Stimulated activated CD8-positive, alpha-beta memory T cell treated with anti-CD3 and anti-CD28 coated beads, Interleukin-12 subunit alpha, Interleukin-12 subunit beta, amount 100 ng/mL, for 1 hour (primary cell): ENCODE measurements at places on chromosomes 16 and 17.

DNA sequence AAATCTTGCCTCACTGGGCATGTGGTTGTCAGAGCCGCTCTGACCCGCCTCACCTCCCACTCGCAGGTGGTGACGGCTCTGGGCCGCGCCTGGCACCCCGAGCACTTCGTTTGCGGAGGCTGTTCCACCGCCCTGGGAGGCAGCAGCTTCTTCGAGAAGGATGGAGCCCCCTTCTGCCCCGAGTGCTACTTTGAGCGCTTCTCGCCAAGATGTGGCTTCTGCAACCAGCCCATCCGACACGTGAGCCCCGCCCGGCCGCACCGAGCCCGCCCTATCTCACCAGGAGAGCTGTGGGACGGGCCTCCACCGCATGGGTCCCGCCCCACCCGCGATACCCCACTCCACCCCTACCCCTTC lies 4.0 kb downstream of the TGFB1I1 start:
- DNase-seq: no peak

DNA sequence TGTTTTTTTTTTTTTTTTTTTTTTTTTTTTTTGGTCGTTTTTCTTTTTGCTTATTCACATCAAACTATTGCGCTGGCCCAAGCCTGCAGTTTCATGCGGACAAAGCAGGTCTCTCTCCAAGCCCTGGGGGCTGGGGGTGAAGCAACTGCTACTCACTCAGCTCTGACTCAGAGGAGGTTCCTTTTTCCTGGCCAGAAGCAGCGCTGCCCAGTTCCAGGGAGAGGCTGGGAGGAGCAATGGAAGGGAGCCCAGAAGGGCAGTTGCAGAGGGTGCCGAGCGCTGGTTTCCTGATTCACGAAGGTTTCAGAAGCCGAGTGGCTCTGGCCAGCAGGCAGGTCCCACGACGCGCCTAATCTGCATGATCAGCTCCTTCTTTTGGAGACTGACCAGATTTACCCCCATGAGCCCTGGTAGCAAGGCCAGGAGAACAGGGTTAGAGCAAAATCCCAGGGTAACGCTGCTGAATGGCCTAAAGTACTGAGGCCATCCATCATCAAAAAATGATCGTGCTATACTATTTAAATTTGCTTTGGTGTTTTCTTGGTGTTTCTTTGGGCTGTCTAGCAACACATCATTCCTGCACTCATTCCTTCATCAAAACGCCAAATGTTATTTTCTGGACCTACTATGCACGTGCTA lies 144.7 kb upstream of the SOX9 start:
- no peak for DNase-seq

- DNase-seq: no peak
Observed at GRCh38 chr16:85908889-85909589, 10.1 kb downstream of the IRF8 start.

DNA sequence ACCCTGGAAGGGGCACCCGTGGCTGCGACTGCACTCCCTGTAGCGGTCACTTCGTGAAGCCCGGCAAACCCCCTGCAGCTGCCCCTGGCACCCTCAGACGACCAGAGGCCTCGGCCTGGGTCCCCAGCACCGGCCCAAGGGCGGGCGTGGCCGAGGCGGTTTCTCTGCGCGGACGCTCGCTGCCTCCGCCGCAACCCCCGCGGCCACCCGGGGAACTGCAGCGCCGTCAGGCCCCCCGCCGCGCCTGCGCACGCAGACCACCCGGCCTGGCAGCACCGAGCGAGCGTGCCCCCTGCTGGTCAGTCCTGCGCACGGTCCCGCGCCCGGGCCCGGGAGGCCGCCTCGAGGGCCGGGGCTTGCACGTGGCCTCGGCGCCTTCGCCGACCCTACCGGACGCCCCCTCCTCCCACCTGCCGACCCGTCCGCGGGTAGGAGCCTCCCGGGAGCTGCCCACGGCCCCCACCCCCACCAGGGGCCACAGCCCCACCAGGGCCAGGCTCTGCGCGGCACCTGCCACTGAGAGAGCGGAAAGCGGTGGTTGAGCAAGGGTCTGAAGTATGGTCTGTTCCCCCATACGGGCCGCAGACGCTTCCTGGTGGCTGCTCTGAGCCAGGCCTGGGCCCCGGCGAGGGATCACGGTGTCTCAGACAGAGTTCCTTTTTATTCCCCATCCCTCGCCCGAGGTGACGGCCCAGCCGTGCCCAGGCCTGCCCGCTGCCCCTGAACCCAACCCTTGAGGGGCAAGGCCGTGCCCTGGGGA lies 11.5 kb upstream of the HS3ST6 start:
- DNase-seq: peak; percentile 90

DNA sequence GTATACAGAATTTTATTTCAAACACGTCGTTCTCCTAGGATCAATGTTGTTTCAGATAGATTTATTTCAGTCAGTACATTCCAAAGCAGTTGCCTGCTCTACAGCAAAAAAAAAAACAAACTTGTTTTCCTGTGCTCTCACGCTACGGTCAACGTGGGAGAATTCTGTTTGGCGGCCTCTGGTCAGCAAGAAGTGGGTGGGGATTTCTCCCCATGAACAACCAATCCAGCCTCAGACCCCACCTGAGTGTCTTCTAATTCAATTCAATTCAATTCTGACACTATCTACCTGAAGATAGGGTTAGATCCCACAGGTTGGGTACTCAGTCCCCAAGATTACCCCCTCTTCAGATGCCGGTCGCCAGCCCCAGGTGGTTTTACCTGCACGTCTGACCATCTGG lies 22.1 kb downstream of the C17orf58 start:
- no peak for DNase-seq

DNA sequence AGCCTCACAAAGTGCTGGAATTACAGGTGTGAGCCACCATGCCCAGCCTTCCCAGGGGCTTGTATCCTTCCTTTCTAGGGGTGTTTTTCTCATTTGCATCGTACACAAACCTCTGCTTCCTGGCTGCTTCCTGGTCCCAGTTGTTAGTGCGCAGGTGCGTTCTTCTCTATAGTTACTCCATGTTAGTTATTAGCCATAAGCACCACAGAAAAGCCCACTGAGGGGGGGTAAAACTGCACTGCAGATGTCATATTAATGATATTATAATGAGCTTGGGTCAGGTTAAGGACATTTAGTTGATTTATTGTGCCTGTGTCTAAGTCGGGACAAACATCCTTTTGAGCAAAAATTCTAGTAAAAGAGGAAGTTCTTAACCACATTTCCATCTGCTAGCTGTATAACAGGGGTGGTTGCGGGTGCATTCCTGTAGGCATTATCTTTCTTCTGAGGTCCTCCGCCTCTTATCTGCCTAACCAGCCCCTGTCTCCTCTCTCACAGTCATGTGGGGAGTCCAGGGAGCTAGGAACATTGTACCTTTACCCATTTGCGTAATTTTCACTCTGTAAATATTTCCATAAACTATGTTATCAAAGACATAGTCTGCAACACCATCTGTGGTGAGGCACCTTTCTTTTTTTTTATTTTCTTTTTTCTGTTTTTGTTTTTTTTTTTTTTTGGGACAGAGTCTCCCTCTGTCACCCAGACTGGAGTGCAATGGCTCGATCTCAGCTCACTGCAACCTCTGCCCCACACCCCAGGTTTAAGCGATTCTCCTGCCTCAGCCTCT lies 23.6 kb upstream of the ATF7IP2 start:
- no peak for DNase-seq

DNA sequence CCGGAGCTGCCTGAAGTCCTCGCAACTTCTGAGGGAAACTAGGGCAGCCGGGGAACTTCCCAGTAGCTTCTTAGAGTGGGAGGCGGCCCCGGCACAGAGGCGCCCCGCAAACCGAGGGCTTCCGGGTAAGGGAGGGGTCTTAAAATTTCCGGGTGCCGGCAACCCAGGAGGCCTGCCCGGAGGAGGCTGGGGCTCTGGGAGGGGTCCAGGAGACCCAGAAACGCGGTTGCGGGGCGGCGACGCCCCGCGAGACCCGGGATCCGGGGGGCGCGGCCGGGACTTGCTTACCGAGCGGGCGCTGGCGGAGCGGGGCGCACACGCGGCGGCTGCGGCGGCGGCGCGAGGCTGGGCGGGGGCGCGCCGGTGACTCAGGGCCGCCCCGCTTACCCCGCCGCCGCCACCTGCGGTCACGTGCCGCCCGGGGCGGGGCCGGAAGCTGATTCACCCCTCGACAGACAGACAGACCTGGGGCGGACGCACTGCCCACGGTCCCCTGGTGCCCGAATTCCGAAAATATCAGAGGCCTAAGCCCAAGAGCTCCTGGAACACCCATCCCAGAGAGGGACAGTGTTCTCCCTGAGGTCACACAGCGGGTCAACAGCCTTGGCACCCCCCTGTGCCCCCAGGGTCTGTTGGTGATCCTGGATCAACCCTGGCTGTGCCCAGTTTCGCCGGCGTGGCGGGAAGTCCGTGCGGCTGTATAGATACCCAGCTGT lies at the start of gene FAM83G:
Gene FAM83G (minus strand): TSS at position 344 of the 716 bp plus-strand sequence. CDS start 723 bp downstream, outside the sequence.
- DNase-seq: peak; percentile 80

- no peak for DNase-seq
Observed at GRCh38 chr17:7557147-7557764, 1.3 kb upstream of the TNFSF13 start.
